ENCODE measurements at places on chromosomes 7 and 10. TPM values are rescaled to one million over a fixed set of nuclear protein-coding genes. Genes with fewer than 3 reads are reported as not detected.

Gene CHST15
- total RNA-seq, result 64.8 TPM

Gene PNLIP
- total RNA-seq, result not detected

Gene PIP
- total RNA-seq, result not detected

Gene TEX36
- total RNA-seq, result not detected

Gene STEAP1
- total RNA-seq, result not detected

Gene TMEM26
- 0.31 TPM for total RNA-seq

Gene TMEM236
- not detected for total RNA-seq

Gene DPYSL4
- 69.5 TPM for total RNA-seq

Gene GIMAP2
- 1.9 TPM for total RNA-seq

Gene SORCS3
- total RNA-seq, result 23.5 TPM

Gene RNLS
- total RNA-seq, result 8.1 TPM

Gene FAM237B
- not detected for total RNA-seq

Gene LRRN3
- 117 TPM for total RNA-seq

Gene BMPER
- total RNA-seq, result 8.1 TPM

Gene STK32C
- 17.5 TPM for total RNA-seq

Gene NCOA4
- total RNA-seq, result 156 TPM

Gene LRMDA
- total RNA-seq, result 0.94 TPM

Gene CPEB3
- total RNA-seq, result 23.2 TPM

Gene KIF11
- 8.5 TPM for total RNA-seq

Gene TMEM176A
- not detected for total RNA-seq

Gene ABCB1
- 7.8 TPM for total RNA-seq

Gene PODXL
- 23.2 TPM for total RNA-seq

Gene ZNF503
- total RNA-seq, result 1.9 TPM

Gene CFAP69
- 9.1 TPM for total RNA-seq

Gene EIF5AL1
- not detected for total RNA-seq

Gene AOC1
- total RNA-seq, result not detected

Gene SH2D4B
- total RNA-seq, result 1.6 TPM

Gene H2BK1
- not detected for total RNA-seq

Gene AZGP1
- not detected for total RNA-seq

Gene STRIP2
- total RNA-seq, result 8.5 TPM

Gene ADCY1
- total RNA-seq, result 286 TPM

Gene TBXAS1
- total RNA-seq, result 1.9 TPM

Gene TLX1
- total RNA-seq, result not detected

Gene LSM5
- total RNA-seq, result 32.6 TPM

Gene DLG5
- total RNA-seq, result 61.7 TPM

Gene ABCC2
- total RNA-seq, result 0.63 TPM

Gene PLEKHS1
- total RNA-seq, result not detected

Gene TMEM178B
- 79.5 TPM for total RNA-seq

Gene NPY
- total RNA-seq, result 38.5 TPM

Gene TSPAN12
- total RNA-seq, result 4.7 TPM

Gene SLC13A1
- not detected for total RNA-seq

Gene FKBP6
- not detected for total RNA-seq

Gene ARHGEF35
- total RNA-seq, result 1.6 TPM

Gene CYP2C19
- total RNA-seq, result not detected

Gene AGAP4
- total RNA-seq, result 16.9 TPM

Gene SUGCT
- total RNA-seq, result 1.9 TPM

Gene VAX1
- 2.5 TPM for total RNA-seq
